ENCODE measurements at places on chromosomes 2 and 18.

GRCh38 chr2:9178904-9179571, 27.6 kb upstream of the ASAP2 start:
- no peak for DNase-seq

GRCh38 chr2:61597300-61598289, 59.4 kb upstream of the XPO1 start:
- no peak for DNase-seq

GRCh38 chr2:49801898-49802450, 647.7 kb upstream of the FSHR start:
- no peak for DNase-seq

GRCh38 chr18:8942021-8942908, 160.2 kb upstream of the NDUFV2 start:
- no peak for DNase-seq

DNA sequence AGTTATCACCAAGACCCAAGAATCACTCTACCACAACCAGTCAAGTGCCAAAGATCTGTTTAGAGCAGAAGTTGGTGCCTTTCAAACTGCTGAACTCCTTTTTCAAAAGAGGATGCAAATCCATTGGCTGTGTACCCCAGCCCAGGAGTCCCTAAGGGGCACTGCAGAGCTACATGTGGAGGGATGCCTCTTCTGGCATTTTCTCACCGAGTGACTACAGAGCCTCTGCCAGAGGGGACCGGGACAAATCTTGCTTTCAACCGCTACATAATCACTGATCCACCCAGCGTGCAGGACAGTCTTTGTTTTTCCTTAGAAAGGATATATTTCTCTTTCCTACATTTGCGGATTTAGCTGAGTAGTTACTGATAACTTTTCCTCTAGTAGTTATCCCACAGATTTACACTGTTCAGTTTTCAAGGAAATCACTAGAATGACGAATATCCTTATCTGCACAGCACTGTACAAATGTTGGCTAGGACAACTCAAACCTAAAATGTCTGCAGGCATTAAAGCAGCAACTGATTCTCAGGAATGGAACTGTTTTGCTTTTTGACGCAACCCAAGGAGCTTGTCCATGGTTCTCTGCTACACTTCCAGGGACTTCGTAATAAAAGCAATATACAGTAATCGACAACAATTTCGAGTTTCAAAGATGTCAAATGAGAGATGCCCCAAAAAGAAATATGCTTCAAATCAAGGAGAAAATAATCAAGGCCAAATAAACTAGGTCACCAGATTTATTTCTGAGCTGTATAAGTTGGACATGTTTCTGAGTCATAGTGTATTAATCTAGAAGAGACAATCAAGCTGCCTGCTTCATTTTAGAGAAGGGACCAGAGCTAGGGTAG, 24.1 kb downstream of the EPB41L3 start:
- DNase-seq = no peak

DNA sequence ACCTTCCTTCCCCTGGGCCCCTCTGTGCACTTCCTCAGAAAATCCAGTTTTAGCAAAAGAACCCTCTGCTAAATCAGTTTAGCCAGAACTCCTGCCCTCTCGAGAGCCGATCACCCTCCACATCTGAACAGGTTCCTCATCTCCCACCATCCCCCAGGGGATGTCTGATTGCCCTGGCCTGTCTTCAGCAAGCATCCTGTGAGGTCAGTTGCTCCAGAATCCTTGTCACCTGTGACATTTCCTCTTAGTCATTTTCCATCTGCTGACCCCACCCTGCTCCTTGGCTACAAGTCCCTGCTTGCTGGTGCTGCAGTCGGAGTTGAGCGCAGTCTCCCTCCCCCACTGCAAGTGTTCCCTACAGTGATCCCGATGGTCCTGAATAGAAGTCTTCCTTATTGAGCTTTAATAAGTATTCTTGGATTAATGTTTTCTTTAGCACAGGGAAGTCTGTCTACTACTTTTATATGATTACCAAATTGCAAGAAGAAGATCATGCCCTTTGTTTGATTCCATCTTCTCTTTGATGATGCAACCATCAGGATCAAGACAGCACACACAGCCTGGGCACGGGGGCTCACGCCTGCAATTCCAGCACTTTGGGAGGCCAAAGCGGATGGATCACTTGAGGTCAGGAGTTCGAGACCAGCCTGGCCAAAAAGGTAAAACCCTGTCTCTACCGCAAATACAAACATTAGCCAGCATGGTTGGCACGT, 30.9 kb upstream of the UBE2F start:
- no peak for DNase-seq

GRCh38 chr2:197137826-197138477, 172.6 kb downstream of the ANKRD44 start:
- DNase-seq = no peak

All from activated naive CD4-positive, alpha-beta T cell treated with Interleukin-2 at 50 U/mL for 16 hours (primary cell).